ENCODE measurements at places on chromosomes 3 and 15.

GRCh38 chr3:10888518-10889090, 72.6 kb downstream of the SLC6A11 start:
- DNase-seq, result no peak

DNA sequence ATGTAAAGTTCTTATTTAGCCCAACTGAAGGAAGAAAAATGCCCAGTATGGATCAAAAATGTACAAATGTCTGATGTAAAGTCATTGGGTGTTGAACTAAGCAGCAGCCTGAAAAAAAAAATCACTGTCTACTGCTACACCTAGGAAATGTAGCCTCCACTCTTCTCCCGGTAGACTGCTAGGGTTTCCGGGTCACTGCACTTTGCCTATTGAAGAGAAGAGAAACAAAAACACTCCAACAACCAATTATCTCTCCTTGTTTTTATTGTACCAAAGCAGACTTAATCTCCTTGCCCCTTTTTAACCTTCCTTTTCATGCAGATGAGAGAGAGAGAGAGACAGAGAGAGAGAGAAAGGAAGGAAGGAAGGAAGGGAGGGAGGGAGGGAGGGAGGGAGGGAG, 140.2 kb upstream of the SETMAR start:
- no peak for DNase-seq

DNA sequence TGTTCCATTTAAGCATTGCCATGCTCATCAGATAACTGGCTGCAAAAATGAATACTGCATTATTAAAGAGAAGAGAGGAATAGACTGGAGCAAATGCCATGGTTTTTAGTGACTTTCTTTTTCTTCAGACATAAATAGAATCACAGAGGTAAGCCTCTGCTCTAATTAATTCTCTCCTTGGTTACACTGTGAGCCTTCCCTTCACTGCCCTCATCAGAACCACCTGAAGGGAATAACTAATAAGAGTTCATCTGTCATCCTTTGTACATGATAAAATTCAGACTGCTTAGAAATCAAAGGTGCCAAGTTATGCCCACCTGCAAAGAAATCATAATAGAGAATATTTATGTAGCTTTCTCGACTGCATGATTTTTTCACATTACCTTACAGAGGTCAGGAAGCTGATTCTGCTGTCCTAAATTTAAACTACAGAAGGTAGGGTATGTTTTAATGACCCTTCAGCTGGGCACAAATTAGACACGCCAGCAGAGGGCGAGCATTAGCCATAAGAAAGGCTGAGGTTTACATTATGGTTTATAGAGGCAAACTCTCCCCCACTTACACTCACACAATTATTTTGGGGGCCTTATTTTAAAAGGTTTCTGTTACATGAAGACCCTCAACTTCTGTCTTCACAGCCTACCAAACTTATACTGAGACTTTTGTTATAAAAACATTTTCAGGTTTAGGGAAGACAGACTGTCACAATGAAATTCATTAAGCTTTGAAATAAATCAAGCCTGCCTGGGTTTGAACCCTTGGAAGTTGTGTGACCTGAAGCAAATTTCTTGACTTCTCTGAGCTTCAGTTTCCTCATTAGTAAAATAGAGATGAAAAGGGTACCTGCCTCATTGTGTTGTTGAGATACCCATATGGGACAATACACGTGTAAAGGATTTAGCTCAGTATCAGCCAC, 15.3 kb upstream of the UNC13C start:
- no peak for DNase-seq

GRCh38 chr3:95289295-95289694, 1226.4 kb downstream of the NSUN3 start:
- no peak for DNase-seq

- DNase-seq, result no peak
Measured at GRCh38 chr15:90266485-90266884, 1.0 kb downstream of the NGRN start.

DNA sequence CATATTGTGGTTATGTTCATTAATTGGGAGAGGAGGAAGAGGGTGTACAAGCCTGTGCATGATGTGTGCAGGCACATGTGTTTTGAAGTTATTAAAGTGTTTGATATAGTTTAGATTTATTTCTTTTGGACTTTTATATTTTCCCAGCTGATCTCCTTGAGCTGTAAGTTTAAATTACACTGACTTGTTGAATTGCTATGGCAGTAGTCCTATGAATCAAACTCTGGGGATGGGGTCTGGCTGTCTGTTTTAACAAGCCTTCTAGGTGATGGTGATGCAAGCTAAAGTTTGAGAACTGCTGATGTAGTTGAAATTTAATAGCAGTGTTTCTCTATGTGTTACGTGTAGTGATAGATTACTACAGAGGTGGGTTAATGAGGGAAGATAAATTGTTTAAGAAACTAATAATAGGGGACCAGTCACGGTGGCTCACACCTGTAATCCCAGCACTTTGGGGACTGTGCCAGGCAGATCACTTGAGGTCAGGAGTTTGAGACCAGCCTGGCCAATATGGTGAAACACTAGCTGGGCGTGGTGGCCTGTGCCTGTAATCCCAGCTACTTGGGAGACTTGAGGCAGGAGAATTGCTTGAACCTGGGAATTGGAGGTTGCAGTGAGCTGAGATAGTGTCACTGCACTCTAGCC, 7.0 kb downstream of the ARIH1 start:
- DNase-seq, result no peak

DNA sequence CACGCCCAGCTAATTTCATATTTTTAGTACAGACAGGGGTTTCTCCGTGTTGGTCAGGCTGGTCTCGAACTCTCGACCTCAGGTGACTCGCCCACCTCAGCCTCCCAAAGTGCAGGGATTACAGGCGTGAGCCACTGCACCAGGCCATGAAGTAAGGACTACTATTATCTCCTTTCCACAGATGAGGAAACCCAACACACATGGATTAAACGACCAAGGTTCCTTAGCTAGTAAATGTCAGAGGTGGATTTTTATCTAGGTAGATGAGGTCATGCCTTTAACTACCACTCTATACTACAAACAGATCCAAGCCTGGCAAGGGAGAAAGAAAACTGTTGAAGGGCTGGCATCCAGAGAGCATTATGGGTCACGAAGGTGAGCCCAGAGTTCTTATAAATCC, 15.5 kb upstream of the TBL1XR1 start:
- no peak for DNase-seq

- no peak for DNase-seq
Measured at GRCh38 chr3:127962937-127963336, 47.9 kb downstream of the KBTBD12 start.

DNA sequence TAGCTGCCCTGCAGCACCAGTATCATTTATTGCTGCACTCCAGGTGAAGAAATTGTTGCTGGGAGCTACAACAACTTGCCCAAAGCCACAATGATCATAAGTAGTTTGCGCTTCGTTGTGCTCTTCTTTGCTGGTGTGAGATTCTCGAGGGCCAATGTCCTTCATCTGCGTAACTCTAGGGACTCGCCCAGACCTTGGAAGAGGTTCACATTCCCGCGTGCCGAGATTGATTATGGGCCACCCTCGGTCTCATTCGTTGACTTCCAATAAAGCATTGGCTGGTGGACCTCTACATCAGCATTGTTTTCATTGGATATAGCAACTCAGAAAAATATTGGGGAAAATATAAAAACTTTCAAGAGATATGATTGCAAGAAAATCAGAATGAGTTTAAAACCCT, 423 bp upstream of the PHLDB2 start:
- no peak for DNase-seq

DNA sequence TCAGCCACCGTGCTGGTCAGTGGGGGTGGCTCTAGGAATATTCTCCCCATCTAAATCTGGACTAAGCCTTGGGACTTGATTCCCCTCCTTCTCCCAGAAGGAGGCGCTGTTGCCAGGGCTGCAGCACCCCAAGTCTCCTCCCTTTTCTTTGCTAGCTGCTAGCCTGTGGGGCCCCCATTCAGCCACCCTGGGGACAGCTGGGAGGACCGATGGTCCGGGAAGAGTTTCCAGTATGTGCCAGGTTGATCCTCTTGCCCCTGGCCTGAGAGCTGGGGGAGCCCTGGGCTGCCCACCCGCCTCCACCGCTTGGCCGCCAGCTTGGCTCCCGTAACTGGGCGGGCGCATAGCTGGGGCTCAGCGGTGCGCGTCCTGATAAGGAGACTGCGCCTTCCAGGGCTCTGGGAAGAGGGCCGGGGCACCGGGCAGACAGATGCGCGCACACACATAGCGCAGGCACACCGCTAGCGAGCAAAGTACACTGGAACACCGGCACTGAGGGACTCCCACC, 4.2 kb downstream of the SMAD6 start:
- no peak for DNase-seq

GRCh38 chr15:36571301-36571700, 8.1 kb upstream of the CDIN1 start:
- no peak for DNase-seq

DNA sequence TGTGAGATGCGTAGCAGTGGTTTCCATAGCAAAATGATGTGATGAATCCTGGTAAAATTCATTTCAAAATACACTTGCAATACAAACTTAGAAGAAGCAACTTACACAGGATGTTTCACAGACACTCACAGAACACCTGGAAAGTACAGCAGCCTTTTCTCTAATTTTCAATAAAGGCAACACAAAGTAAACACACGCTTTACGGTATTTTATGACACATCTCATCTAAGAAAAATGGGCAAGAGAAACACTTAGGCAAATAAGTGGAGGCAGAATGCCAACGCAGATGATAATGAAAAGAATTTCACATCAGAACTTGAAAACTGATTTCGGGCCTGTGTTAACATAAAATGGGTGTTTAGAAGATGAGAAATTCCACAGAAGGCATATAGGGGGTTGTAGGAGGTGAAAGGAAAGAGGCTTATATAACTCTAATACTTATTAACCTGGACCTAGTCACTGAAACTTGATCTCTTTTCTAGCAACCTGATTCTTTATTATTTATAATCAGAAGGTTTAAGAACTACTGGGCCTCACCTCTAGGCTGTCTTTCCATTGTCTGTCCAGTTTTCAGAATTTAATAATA, 25.6 kb upstream of the MAP3K13 start:
- DNase-seq, result no peak

DNA sequence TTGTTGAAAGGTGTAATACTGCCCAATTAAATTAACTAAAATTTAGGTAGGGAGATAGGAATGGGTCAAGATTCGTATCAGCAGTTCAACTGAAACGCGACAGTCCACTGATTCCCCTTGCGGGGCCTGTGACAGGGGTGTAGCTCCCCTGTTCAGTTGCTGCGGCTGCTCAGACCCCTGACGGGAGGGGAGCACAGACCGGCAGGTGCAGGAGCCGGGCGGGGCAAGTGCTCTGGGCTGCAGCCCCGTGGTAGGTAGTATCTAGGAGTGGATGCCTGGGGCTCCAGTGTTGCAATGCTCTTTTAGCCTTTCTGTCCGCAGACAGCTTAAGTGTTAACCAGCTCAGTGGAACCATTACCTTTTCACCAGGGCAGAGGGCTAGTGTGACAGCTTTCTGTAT, 164.9 kb downstream of the ROBO2 start:
- no peak for DNase-seq

DNA sequence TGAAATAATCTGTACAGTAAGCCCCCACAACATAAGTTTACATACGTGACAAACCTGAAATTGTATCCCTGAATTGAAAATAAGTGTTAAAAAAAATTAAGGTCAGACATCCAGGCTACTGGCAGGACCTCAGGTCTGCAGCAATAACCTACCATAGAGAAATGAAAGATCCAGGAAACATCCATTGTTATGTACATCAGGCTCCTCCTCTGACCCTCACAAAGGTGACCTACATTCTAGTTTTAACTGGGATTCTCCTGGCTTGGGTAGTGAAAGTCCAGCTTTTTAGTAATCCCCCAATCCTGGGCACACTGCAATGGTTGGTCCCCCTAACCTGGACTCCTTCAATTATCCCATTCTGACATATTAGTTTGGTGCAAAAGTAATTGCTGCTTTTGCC, 749.6 kb upstream of the LMCD1 start:
- no peak for DNase-seq

GRCh38 chr3:143171141-143171980, 51.8 kb downstream of the CHST2 start:
- DNase-seq, result no peak

- DNase-seq, result no peak
Measured at GRCh38 chr15:73340502-73341192, 28.1 kb downstream of the HCN4 start.

DNA sequence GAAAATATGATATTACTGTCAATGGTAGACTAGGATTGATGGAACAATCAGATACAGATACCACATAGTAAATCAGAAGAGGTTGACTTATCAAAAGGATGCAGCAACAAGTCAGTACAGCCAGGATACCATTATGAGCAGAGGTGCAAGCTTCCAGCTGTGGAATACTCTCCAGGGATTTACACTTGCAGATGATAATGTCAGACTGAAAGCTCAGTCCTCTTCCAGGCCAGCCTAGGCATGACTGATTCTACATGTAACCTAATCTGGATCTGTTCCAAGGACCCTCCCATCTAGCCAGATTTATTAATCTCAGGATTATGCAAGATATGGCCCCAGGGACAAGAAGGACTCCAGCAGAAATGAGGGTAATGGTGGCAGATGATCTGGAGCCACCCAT, 8.2 kb downstream of the FILIP1L start:
- no peak for DNase-seq
